Non-pigmented ciliary epithelial cell (primary cell): ENCODE measurements at places on chromosomes 6 and 20.

DNA sequence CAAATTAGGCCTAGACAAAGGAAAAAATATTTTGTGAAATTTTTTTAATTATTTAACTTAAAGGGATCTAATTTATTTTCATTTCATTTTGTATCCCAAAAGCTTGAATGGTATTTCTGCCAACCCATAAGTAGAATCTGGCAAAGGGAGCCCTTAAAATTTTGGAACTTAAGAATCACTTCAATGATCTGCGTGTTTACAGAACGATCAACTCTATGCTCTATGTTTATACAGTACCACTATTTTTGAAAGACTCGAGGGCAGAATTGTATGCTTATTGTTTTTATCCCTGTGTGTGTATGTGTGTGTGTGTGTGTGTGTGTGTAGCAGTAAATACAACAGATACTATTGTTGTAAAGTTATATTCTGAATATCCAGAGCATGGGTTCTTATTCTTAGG lies 39.2 kb downstream of the METTL24 start:
- no peak for DNase-seq

- DNase-seq: no peak
Observed at GRCh38 chr6:158019416-158019815, 37.8 kb downstream of the SYNJ2 start.

GRCh38 chr6:13803581-13803980 lies 10.8 kb downstream of the MCUR1 start:
- no peak for DNase-seq

- no peak for DNase-seq
Observed at GRCh38 chr6:81689580-81689979, 62.9 kb downstream of the TENT5A start.

DNA sequence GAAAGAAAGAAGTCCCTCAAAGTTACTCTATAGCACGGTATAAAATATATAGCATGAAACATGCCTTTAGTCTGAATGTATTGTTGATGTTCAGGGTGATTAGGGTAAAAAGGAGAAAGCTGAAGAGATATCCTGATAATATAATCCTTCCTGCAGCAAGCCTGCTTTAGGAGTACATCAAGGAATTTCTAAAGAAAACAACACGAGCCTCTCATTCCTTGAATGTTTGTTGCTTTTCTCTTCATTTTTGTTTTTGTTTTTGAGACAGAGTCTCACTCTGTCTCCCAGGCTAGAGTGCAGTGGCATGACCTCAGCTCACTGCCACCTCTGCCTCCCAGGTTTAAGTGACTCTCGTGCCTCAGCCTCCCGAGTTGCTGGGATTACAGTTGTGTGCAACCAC lies 79.1 kb downstream of the CD164 start:
- no peak for DNase-seq

- no peak for DNase-seq
Observed at GRCh38 chr6:71385111-71385822, 96.7 kb downstream of the OGFRL1 start.

DNA sequence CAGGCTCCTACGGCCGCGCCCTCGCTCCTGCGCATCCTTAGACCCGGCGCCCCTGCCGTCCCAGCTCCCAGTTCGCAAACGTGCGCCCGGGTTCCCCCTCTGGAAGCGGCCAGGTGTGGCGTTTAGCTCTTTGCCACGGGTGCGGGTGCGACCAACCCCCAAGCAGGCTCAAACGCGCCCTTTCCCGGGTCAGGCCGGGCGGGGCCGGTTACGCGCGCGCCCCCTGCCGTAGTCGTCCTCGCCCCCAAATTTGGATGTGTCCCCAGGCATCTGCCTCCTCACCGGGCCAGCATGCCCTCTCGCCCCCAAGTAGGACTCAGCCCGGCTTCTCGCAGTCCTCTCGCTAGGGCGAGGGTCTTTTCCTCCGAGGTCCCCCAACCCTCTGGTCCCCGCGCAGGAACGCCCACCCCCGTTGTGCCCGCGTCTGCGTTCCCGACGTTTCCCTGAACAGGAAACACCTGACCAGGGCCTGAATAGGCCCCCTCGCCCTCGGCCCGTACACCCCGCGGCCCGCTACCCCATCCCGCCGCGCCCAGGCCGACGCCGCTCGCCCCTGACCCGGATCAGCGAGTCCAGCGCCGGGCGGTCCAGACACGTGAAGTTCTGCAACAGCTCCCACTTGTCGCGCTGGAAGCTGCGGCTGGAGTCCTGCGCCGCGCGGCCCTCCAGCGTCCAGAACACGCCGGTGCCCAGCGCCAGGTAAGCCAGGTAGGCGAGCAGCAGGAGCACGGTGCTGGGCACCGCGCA lies 520 bp downstream of the KCNK17 start:
- no peak for DNase-seq

- DNase-seq: no peak
Observed at GRCh38 chr20:62878244-62879038, 16.8 kb upstream of the TCFL5 start.

- no peak for DNase-seq
Observed at GRCh38 chr20:44284032-44284431, 27.0 kb downstream of the FITM2 start.

GRCh38 chr6:89385846-89386245 lies 26.2 kb downstream of the RRAGD start:
- DNase-seq: no peak

- DNase-seq: no peak
Observed at GRCh38 chr6:116168148-116168547, 42.2 kb upstream of the COL10A1 start.

- no peak for DNase-seq
Observed at GRCh38 chr6:137213813-137214212, 5.4 kb downstream of the IFNGR1 start.

GRCh38 chr6:3892603-3893002 lies 43.4 kb downstream of the FAM50B start:
- no peak for DNase-seq

GRCh38 chr6:133504761-133505160 lies 263.6 kb downstream of the EYA4 start:
- DNase-seq: no peak

DNA sequence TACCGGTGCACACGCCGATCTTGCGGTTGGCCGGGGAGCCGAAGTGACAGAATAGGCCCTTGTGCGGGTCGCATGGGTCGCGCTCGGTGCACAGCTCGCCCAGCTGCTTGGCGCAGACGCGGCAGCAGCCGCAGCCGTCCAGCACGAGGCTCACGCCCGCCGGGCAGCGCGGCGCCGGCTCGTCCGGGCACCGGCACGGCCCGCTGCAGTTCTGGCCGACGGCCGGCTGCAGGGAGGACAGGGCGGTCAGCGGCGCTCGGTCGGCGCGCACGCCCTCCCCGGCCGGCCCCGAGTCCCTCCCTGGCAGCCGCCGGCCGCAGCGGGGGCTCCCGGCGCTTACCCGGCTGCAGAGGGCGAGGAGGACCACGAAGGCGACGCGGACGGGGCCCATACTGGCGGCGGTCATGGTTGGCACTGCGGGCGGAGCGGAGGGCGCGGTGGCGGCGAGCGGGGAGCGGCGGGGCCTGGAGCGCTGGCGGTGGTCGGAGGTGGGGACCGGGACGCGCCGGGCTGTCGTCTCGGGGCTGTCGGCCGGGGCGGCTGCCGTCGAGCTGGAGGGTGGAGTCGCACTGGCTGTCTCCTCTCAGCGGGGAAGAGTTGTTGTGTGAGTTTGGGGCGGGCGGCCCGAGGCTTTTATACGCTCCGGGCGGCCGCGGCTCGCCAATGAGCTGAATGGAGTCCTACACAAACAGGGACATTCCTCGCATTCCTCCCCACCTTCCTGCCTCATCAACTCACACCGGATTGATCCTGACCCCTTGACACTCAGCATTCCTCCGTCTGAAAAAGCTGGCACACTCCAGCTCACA lies at the start of gene CCN2:
Gene CCN2, minus strand, starts transcription at position 606 of the 809 bp plus-strand sequence. Its CDS starts 200 bp downstream, at position 406.
- peak; percentile 99 for DNase-seq

GRCh38 chr6:159608961-159609651 lies 83.9 kb downstream of the SOD2 start:
- DNase-seq: no peak

DNA sequence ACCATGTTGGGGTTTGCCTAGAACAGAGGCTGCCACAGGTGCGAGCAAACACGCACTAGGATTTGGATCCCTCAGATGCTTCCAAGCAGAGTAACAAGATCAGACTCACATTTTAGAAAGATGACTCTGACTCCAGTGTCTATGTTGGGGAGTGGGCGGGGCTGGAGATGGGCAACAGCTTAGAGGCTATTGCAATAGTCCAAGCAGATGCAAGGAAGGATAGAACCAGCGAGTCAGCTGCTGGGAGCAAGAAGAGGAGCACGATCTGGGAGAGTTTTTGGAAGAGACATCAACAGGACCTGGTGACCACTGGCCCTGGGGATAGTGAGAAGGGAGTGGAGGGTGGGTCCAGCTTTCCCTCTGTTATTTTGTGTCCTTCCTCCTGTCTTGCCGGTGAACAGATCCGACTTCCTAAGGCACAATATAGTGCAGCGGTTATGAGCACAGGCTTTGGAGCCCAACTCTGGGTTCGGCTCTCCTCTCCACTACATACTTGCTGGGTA lies 52.7 kb downstream of the FGD2 start:
- no peak for DNase-seq

- DNase-seq: no peak
Observed at GRCh38 chr6:53299331-53300005, 49.3 kb downstream of the ELOVL5 start.

DNA sequence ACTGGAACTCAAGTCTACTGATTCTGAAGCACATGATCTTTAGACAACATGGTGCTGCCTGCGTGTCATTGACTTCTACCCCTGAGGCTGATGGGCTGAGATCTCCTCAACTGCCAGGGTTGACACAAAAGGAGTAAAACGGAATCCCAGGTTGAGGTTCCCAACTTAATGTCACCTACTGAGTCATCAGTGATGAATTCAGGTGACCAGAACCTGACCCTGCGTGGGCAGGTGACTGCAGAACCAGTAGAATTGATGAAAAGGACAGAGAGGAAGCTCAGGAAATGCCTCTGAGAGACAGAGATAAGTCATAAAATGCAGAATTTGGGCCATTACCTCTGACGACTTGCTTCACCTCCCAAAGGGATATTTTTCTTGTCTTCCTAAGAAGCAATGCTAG lies 7.7 kb upstream of the KIZ start:
- no peak for DNase-seq

- no peak for DNase-seq
Observed at GRCh38 chr20:973785-974194, 28.3 kb downstream of the RSPO4 start.

- DNase-seq: peak; percentile 41
Observed at GRCh38 chr6:37456816-37457560, 24.0 kb downstream of the CMTR1 start.

- DNase-seq: no peak
Observed at GRCh38 chr6:28399350-28400121, at the start of gene ZSCAN12. Gene ZSCAN12 (minus strand): TSS chr6:28399747. CDS start chr6:28398405, 1,342 bp downstream.

- no peak for DNase-seq
Observed at GRCh38 chr6:79536585-79536953, 661 bp downstream of the LCA5 start.

DNA sequence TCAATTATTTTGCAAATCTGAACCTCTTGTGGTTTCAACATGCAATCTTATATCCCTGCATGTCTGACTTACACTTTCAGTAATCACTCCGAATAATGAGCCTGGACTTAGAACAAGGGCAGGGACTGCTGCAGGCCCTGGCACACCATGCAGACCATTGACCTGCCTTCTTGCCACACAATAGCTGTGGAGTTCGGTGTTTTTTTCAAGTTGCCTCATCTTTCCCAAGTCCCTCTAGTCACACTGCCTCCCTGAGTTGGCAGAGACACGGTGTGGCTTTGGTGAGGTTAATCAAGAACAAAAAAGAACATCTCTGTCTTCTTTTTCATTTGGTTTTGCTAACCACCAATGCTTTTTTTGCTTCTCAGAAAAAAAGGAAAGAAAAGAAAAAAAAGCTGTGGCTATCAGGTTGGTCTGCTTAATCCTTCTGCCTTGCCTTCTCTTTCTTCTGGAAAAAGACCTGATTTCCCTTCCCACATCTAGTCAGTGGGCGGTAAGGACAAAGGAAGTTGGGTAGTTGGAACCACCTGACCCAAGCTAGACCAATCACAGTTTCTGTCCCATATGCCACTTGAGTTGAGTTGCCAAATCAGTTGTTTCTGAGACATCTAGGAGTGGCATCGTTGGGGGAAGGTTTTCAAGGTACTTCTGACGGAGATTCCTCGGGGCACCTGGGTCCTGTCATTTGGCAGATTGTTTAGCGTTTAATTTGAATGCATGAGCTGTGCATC lies 55.9 kb upstream of the TASP1 start:
- no peak for DNase-seq

DNA sequence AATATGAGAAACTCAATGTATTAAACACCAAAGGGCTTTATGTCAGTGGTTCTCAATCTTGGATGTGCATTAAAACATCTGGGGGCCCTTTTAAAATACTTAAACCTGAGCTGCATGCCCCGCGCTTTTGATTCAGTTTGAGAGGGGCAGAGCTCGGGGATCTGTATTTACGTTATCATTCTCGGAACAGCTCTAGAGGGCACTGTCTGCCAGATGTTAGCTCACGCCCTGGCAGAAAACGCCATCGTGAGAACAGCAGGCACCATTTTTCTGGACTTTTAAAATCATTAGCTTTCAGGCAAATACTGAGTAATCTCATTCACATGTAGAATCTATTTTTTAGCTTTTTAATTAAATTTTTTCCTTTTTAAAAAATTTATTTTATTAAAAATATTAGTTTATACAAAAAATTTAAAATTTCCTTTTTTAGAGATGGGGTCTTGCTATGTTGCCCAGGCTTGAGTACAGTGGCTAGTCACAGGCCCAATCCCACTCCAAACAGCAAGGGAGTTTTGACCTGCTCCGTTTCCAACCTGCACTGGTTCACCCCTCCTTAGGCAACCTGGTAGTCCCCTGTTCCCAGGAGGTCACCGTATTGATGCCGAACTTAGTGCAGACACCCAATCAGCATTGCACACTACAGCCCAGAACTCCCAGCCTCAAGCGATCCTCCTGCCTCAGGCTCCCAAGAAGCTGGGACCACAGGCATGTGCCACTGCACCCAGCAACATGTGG lies 30.0 kb upstream of the ZNF133 start:
- no peak for DNase-seq

DNA sequence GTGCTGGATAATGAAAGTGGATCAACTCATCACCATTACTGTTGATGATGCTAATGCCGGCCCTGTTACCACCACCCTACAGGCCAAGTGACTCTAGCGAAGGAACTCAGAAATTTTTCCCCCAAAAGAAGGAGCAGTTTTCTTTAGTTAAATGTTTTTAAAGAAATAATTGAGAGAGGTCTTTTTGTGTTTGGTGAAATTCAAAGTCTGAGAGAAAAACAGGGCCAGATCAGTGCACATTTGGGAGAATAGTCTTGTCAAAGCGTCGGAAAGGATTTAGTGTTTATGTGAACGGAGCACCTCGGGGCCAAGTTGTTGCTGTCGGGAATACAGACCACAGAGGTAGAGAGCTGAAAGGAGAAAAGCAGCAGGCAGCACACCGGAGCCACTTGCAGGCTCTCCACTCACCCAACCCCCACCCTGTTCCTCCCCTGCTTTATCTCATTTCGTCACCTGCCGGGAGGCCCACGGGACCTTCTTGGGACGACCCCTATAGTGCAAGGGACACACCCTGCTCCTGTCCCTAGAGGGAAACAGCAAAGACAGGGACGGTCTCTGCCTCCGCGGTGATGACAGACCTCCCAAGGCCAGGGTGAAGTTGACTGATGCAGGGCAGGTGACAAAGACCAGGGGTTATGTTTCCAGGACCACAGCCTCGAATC lies 6.8 kb downstream of the TFAP2B start:
- no peak for DNase-seq

GRCh38 chr6:101747716-101748115 lies 354.2 kb downstream of the GRIK2 start:
- no peak for DNase-seq
